ENCODE measurements at places on chromosomes 6 and 20.

DNA sequence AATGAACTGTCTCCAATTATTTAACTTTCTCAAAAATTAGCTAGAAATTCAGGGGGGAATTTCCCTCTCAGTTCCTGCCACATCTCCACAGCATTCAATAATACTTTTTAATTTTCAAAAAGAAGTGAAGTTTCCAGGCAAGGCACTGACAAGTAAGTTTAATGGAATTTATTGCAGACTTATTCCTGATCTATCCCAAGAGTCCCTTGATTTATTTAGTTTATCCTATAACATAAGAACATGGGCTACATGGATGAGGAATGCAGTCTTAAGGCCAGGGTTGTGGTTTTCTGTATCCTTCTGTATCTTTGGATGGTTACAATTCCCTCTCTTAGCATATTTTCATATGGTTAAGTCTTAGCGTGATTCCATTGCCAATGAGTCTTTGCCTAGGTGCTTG is 126.5 kb downstream of the TSHZ2 start:
- DNase-seq = no peak

GRCh38 chr6:125445054-125445453 is 143.3 kb upstream of the HDDC2 start:
- no peak for DNase-seq

GRCh38 chr20:33811776-33812151 is 616 bp downstream of the CHMP4B start:
- DNase-seq = no peak

DNA sequence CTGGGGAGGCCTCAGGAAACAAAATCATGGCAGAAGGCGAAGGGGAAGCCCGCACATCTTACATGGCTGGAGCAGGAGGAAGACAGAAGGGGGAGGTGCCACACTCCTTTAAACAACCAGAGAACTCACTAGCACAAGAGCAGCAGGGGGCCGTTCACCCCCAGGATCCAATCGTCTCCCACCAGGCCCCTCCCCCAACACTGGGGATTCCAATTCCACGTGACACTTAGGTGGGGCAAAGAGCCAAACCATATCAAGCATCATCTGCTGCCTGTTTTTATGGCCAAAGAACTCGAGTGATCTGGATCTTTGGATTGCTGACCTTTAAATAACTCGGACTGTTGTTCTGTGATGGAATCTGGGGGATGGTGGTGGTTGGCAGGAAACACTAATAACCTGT is 28.0 kb downstream of the PNLDC1 start:
- DNase-seq = peak; percentile 9

DNA sequence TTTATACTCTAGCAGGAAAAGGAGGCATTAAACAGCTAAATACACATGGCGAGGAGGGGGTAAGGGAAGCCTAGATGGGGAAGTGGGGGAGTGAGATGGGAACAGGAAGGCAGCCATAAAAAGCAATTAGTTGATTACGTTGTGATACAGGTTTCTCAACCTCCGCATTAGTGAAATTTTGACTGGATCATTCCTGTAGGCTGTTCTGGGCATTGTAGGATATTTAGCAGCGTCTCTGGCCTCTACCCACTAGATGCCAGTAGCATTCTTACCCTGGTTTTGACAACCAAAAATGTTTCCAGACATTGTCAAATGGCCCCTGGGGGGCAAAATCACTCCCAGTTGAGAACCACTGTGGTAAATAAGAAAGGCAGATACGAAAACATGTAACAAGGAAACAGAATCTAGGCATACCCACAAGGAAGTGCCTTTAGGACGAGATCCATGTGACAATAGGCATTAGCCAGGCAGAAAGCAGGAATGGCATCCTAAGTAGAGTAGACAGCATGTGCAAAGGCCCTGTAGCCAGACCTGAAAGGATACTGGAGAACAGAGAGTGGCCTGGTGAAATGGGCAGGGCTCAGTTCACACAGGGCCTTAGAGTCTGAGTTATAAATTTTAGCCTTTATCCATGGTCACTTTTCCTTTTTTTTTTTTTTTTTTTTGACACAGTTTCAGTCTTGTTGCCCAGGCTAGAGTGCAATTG is 25.8 kb upstream of the PTPN1 start:
- no peak for DNase-seq

- DNase-seq = no peak
These were observed 39.2 kb upstream of the HDDC2 start for GRCh38 chr6:125340991-125341390.

DNA sequence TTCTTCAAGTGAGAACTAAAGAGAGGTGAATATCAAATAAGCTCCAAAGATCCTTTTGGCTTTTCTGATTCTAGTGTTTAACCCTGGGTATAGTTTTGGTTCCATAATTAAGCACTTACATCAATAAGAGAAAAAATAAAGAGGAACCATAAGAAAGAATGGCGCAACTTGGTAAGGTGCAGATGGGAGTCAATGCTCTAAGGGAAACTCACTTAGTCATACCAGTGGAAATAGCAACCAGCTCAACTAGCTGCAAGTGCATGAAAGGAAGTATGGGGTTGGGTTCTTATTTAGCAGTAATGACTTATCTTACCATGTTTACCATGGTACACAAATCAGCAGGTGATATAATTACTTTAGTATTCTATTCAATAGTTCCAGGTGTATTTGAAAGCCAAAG is 296.5 kb upstream of the RUNX2 start:
- no peak for DNase-seq

DNA sequence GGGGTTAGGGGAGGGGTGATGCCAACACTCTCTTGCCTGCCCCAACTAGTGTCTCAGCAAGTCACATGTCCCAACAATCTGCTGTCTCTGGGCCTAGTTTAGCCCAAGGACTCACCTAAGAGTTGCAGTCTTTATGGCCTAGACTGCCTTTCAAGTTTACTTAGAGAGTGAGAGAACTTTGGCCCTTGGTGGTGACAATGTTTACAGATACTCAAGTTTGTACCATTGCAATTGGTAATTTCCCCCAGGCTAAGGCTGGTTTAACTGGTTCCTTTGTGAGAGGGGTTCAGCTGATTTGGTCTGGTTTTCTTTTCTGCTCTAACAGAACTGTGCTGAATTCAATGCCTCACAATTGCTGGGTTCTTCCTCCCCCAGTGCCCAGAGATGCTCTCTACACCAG is 1279.9 kb upstream of the EYS start:
- no peak for DNase-seq

DNA sequence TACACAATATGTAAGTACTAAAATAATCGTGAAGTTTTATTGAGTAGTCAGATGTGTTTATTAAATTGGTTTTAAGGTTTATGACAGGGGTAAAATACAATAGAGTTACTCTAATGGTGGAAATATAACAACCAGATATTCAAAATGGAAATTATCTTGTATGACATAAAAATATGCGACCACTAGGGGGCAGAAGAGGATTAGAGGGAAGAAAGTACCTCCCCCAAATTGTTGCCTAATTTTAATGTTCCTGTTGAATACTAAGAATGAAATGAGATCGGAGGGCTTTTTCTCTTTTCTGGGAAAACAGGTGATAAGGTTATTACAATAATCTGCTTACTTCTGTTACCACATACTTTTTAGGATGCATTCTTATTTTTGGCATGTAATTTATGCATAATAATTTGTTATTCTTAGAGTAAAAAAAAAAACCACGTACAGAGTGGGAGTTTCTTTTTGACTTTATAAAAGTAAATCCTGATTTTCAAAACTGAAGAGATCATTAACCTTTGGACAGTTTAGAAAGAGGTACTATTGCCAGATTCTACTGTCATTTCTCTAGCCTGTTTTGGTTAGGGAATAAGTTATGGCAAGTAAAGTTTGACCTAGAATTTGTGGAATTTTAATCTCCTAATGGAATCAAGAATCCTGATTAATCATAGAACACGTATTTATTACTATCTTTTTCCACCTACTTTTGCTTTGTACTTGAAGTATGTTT is 159.2 kb downstream of the CD109 start:
- DNase-seq = peak; percentile 11

GRCh38 chr6:20223141-20223540 is 10.9 kb upstream of the MBOAT1 start:
- no peak for DNase-seq

GRCh38 chr6:145819994-145820393 is 5.4 kb upstream of the FBXO30 start:
- DNase-seq = no peak

GRCh38 chr20:50381771-50382593 is 128.2 kb upstream of the PTPN1 start:
- DNase-seq = no peak

DNA sequence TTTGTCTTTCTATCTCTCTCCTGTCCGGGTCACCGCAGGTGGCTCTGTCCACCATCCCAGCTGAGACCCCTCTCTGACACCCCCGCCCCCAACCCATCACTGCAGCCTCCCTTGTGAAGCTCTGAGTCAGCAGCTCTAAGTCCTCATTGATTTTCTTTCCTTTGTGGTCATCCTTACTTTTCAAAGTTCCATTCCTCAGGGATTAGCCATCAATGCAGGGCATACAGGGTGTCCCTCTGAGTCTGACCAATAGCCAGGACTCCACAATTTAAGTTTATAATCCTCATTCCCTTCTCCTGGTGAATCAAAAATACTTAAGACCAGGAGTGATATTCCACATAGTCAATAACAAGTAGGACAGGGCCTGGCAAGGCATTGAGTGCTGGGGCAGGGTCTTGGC is 333.3 kb upstream of the CNR1 start:
- no peak for DNase-seq

DNA sequence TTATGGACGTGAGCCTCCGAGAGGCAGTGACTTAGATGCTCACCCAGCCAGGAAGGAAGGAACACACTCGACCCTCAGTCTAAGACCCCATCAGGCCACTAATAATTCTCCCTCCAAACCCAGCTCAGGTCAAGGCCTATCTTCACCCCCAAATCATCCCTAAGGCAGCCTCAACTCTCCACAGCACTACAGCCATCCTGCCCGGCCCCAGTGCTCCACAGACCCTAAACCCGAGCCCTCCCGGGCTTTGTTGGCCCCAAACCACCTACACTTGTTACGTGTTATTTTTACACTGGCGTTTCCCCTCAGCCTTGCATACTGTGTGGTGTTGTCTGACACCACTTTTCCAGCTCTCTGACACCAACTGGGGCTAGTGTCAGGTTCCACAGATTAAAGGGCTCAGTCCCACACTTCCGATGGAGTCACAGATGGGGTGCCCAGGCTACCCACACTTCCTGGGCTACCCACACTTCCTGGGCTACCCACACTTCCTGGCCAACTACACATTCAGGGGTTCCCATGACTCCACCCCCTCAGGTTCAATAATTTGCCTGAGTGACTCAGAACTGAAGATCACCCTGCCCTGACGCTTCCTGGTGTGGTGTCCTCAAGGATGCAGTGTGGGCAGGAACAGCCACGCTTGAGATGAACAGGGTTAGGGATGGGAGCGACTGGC is 25.3 kb downstream of the RBCK1 start:
- no peak for DNase-seq

DNA sequence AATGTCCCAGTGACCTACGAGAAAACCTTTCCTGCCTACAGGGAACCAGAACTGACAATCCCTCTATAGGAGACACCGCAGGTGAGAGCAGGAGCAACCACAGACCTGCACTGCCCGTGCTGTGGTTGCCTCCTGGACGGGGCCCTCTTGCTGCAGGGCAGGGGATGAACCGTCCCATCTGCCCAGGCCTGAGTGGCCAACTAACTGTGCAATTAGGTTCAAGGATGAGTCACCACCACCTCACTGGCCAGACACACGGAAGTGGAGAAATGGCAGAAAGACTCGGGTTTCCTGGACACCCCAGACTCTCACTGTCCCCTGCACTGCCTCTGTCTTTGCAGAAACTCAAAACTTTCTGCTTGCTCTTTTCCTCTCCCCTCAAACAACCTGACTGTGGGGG is 13.8 kb upstream of the HLA-G start:
- DNase-seq = no peak

Measured in NCI-H524 treated with DMSO at 0.1 percent for 48 hours (cell line).